ENCODE measurements at places on chromosomes 13 and 19.

GRCh38 chr13:49749848-49750247 lies 42.6 kb downstream of the KPNA3 start:
- no peak overlapping the region for H3K4me3 ChIP-seq
- no peaks in the 10 kb centered on the region for H3K4me1 ChIP-seq
- H3K27me3 ChIP-seq: no peaks in the 10 kb centered on the region
- H3K27ac ChIP-seq: no peak overlapping the region
- H3K36me3 ChIP-seq: peaks cover 6% of the 10 kb centered on the region
- no peak for DNase-seq

DNA sequence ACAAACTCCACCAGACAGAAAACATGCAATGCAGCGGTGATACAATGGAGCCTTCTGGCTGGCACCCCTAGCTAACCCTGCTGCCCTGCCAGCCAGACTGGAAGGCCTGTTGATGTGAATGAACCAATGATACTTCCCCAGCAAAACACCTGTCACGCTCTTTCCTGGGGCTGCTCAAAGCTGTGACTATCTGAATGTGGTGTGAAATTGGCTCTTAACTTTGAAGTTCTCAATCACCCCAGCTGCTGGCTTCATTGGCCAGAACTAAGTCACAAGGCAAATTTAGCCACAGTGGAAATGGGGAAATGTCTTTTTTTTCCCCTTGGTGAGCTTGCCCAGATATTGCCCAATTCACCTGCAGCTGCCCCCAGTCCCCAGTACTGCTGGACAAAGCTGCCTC lies 147.3 kb downstream of the SLC7A1 start:
- H3K27ac ChIP-seq: no peak overlapping the region
- H3K36me3 ChIP-seq: no peaks in the 10 kb centered on the region
- H3K4me3 ChIP-seq: no peak overlapping the region
- no peaks in the 10 kb centered on the region for H3K27me3 ChIP-seq

DNA sequence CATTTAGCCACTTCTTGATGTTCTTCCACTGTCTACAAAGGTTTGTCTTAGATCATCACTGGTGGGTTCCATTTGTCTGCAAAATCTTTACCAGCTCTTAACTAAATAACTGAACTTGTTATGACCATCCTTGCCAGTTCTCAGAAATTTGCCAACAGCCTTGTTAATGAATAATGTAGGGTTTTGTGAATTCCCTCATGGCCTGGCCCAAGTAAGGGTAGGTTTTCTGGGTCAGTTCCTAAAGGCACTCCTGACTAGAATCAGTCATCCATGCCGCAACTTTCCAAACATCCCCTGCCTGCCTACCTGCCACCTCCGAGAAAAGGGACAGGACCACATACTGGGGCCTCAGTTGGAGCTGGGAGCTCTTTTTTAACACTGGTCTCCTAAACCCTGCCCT lies 4.0 kb downstream of the COL4A1 start:
- no peaks in the 10 kb centered on the region for H3K4me1 ChIP-seq
- H3K27me3 ChIP-seq: peaks cover 12% of the 10 kb centered on the region
- no peaks in the 10 kb centered on the region for H3K36me3 ChIP-seq
- no peak overlapping the region for H3K27ac ChIP-seq

DNA sequence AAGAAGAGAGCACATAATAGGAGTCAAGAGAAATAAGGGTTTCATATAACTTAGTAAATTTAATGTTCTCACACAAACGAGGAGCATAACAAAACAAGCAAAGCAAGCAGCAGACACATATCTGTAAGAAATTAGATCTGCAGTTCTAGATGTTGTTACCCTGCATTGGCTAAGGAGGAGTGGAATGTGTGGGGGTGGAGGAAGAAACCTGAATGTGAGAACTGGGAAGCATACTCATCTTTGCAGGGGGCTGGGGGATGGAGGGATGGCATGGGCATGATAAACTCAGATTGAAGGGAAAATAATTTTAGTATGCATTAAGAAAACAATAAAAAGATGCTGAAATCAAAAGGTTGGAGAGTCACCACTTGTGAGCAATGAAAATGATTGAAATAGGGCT lies 255.0 kb downstream of the LIG4 start:
- no peak overlapping the region for H3K27ac ChIP-seq
- no peaks in the 10 kb centered on the region for H3K4me1 ChIP-seq
- H3K36me3 ChIP-seq: no peaks in the 10 kb centered on the region
- no peak for DNase-seq
- H3K4me3 ChIP-seq: no peak overlapping the region

DNA sequence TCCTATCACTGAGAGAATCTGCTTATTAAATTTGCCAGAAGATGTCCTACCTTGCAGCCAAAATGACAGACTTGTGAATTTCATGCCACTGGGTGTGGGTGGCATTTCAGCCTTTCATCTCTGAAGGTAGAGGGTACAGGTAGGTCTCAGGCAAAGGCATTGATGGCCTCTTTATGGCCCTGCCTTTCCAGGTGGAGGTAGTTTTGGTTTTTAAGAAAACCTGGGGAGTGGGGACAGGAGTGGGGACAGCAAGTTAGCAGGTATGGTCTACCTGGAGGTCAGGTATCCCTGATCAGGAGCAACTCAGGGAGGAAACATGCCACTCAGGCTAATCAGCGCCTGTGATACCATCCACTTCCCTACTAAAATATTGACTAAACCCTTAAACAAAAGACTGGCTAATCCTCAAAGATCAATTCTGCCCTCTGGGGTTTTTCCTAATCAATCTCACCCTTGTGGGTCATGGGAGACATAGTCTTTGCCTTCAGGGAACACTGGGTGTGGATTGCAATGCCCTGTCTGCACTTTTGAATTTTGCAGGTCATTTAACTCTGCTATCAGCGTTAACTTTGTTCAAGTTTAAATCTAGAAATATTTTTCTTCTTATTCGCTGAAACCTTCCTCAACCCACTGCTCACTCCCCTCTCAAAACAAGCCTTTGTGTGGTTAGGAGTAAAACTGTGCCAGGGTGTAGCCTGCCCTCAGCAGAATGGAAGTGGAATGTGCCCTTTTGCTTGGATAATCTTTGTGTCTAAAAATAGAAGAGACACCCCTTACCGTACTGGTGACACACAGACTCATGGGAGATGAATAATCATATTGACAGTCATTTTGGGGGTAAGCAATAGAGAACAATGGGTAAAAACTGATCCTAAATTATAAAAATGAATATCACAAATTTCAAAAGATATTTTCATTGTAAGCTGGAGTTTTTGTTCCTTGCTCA lies 233.7 kb downstream of the COG6 start:
- H3K4me1 ChIP-seq: no peaks in the 10 kb centered on the region
- H3K4me3 ChIP-seq: no peak overlapping the region
- H3K36me3 ChIP-seq: no peaks in the 10 kb centered on the region
- H3K27ac ChIP-seq: no peak overlapping the region

DNA sequence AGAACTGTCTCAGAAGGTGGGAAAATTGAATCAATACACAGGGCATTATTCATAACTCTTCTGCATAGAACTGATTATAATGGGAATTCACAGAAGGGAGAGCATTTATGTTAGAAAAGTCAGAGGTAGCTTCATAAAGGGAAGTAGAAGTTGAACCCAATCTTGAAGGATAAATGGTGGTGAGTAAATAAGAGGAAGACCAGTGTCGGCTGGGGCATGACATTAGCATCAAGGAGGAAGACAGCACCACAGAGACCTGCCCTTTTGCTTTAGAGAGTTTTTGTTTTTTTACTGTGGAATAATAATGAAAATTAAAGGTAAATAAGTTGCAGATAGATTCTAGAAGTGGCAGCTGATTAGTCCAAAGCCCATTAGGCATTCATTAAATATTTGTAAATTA lies 21.9 kb downstream of the CDC16 start:
- peaks cover 84% of the 10 kb centered on the region for H3K36me3 ChIP-seq
- H3K27me3 ChIP-seq: no peaks in the 10 kb centered on the region
- H3K4me1 ChIP-seq: peaks cover 13% of the 10 kb centered on the region
- H3K27ac ChIP-seq: no peak overlapping the region
- no peak overlapping the region for H3K4me3 ChIP-seq
- no peak for DNase-seq

DNA sequence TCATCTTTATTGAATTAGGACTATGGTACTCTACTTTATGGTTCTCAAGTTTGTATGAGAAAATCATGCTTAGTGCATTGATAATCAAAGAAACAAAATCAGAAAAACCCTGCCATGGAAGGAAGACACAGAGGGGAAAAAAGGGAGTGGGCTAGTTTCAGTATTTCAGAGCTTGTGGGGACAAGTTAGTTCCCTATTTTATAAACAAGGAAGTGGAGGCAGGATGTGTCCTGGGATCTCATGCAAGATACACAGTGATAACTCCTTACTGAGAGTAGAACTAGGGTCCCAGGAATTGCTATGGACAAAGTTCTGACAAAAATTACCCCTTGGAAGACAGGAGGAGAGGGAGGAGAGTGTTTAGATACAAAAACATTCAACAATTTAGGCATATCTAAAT lies 1277.3 kb downstream of the UQCRFS1 start:
- H3K4me1 ChIP-seq: no peaks in the 10 kb centered on the region
- H3K36me3 ChIP-seq: no peaks in the 10 kb centered on the region
- no peak for DNase-seq
- no peak overlapping the region for H3K4me3 ChIP-seq
- no peaks in the 10 kb centered on the region for H3K27me3 ChIP-seq

DNA sequence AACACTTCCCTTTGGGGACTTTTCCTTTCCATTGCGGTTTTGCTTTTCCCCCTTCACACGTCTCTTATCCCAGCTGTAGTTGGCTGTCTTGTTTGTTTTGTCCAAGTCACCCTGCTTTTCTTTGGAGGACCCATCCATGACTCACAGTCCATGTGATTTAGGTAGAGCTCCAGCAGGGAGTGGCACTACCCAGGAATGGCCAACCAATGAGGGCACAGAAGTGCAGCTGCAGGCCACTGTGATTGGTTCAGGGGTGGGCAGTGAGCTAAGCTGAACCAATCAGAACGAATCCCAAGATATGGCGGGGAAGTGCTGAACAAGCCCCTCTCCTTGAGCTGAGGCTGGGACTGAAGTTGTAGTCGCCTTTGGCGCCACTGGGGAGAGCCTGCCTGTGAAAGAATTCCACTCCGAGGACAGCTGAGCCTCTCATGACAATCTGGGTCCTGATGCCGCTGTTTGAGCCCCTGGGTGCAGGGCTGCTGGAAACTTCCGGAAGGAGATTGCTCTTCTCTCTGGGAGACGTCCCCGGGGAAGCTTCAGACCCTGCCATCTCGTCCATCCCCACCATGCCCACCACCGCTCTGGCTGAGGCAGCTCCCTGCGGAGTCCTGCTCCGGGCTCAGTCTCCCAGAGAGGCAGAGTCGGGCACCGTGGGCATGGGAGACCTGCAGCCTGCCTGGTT lies 62.9 kb upstream of the URI1 start:
- no peaks in the 10 kb centered on the region for H3K36me3 ChIP-seq
- DNase-seq: no peak
- no peaks in the 10 kb centered on the region for H3K27me3 ChIP-seq
- no peak overlapping the region for H3K27ac ChIP-seq
- H3K4me1 ChIP-seq: peaks cover 4% of the 10 kb centered on the region
- no peak overlapping the region for H3K4me3 ChIP-seq

DNA sequence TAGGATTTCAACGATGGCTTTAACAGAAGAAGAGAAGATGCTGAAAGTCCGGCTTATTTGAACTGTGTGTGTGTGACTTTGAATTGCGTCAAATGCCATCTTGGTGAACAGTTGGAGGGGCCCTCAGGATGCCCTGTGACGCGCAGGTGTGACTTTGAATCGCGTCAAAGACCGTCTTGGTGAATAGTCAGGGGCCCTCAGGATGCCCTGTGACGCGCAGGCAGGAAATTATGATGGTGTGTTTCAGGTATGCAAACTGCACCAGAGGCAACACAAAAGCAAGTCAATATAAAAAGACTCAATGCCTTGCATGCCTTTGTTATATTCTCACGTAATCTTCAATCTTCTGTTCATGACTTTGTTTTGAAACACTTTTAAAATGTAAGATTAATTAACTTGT lies 29.2 kb downstream of the ATP11A start:
- DNase-seq: no peak
- no peaks in the 10 kb centered on the region for H3K27me3 ChIP-seq
- H3K36me3 ChIP-seq: no peaks in the 10 kb centered on the region

DNA sequence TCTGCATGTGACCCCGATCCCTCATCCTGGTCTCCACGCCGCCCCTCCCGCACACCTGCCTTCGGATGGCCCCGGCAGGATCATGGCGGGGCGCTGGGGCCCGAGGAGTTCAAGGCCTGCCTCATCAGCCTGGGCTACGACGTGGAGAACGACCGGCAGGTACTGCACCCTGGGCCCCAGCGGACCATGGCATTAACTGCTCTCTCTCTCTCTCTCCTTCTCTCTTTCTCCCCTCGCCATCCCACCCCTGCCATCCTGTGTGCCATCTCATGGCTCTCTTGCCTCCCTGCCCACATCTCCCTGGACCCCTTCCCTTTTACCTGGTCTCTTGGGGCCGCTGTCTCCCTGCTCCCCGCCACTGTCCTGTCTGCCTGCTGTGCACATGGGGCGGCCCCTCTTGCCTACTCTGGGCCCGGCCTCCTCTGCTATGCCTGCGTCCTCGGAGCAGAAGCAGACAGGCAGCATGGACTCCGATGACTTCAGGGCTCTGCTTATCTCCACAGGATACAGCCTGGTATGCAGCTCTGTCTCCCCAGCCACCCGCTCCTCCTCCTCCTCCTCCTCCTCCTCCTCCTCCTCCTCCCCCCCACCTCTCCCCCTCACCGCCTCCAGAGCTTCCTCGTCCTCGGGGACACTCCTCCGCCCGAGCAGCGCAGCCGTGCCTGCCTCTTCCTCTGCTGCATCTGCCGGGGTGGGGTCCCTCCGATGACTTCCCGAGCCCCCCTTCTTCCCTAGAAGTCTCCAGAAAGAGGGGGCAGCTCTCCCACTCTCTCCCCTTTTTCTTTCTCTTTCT lies 16.2 kb downstream of the CAPN12 start:
- H3K36me3 ChIP-seq: peaks cover 74% of the 10 kb centered on the region
- DNase-seq: no peak
- no peak overlapping the region for H3K4me3 ChIP-seq
- H3K27ac ChIP-seq: no peak overlapping the region
- H3K27me3 ChIP-seq: no peaks in the 10 kb centered on the region

DNA sequence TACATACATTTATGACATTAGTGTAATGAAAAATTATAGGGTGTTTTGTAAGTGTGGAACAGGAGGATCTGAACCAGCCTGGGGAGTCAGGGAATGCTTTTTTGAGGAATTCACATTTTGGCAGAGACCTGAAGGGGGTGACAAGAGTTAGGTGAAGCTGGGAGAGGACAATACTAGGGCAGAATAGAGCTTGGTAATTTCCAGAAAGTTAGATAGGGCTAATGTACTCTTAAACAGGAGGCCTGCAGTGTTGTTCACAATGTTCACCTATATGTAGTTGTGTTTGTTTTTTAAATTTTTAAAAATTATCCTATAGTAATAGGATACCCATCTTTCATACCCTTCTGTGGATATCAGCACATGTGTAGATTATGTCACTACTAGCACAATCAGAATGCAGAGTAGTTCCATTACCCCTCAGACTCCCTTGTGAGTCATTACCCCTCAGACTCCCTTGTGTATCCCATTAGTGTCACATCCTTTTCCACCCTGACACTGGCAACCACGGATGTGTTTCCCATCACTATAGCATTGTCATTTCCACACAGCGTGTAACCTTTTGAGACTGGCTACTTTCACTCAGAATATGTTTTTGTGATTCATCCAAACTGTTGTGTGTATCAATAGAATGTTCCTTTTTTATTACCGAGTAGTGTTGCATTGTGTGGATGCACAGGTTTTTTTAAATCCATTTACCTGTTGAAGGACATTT lies 43.1 kb downstream of the PCCA start:
- H3K36me3 ChIP-seq: no peaks in the 10 kb centered on the region
- DNase-seq: no peak
- no peak overlapping the region for H3K4me3 ChIP-seq
- peaks cover 8% of the 10 kb centered on the region for H3K4me1 ChIP-seq
- H3K27me3 ChIP-seq: no peaks in the 10 kb centered on the region
- no peak overlapping the region for H3K27ac ChIP-seq

GRCh38 chr13:34030782-34031181 lies 212.8 kb downstream of the RFC3 start:
- H3K27me3 ChIP-seq: no peaks in the 10 kb centered on the region
- H3K4me1 ChIP-seq: no peaks in the 10 kb centered on the region
- no peak overlapping the region for H3K27ac ChIP-seq
- H3K4me3 ChIP-seq: no peak overlapping the region
- DNase-seq: no peak

All from natural killer cell (primary cell).